ENCODE measurements at places on chromosomes 12 and 14. TPM values are rescaled to one million over a fixed set of nuclear protein-coding genes. Genes with fewer than 3 reads are reported as not detected.
A peak's percentile ranks its signal among the peaks of the same experiment; 100 is the strongest.

GRCh38 chr12:130799051-130799450, 40.0 kb downstream of the STX2 start:
- no peak for DNase-seq

The MGP gene
- not detected for total RNA-seq

The MIS18BP1 gene
- total RNA-seq: 70.2 TPM

DNA sequence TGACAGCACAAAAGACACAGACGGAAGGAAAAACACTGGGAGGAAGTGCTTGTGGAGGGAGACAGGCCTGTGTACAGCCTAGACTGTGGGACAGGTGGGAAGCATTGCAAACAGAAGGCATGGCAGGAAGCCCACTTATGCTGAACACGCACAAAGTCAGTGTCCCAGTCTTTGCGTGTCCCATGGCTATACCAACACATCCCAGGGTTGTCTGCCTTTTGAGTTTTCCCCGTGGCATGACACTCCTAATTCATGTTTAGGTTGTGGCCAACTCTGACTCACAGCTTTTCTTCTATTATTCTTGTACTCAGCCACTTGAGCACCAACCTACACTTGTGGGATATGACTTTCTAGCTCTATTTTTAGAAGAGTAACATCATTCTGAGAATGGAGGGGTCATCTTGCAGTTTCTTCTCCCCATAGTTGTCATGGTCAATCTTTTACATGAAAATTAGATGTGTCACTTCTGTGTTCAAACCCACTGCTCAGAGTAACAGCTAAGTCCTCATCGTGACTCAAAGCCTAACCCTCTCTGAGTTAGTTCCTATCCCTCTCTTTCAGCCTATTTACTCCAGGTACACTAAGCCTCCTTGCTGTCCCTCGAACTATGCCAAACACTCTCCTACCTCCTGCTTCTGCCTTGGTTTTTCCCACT, 27.5 kb upstream of the JPH4 start:
- DNase-seq: no peak

DNA sequence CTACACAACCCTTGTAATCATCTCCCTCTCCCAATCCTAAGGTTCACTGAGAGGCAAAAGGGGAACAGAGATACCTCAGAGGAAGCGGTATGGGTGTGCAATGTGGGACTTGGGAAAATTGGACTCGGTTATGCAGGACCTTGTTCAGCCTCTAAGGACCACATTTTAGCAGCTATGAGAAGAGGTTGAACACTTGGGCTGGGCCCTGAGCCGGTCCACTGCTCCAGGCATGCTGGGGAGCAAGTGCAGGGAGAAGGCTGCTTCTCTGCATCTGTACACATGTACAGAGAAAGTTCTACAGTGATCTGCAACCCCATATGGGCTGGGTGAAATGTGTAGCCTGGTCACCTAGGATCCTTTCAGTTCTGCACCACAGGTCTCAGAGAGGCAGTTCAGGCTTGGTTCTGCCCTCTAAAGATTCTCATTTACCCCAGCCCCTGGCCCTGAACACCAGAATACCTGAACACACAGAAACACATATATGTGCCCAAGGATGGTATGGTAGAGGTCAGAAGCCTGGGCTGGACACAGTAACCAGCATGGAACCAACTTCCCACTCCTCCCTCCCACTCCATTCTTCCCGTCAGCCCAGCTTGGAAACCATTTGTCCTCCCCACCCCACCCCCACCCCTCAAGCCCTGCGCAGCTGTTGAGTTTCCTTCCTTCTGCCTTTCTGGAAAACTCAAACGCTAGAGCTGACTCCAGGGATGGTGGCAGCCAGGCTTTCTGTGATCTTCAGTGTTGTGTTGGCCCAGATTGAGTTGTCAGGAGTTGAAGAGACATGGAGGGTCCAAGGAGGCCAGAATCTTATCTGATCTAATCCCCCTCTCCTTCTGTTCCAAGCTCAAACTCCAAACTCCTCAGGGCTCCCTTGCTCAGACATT, 10.4 kb downstream of the HOXC5 start:
- DNase-seq: no peak

DNA sequence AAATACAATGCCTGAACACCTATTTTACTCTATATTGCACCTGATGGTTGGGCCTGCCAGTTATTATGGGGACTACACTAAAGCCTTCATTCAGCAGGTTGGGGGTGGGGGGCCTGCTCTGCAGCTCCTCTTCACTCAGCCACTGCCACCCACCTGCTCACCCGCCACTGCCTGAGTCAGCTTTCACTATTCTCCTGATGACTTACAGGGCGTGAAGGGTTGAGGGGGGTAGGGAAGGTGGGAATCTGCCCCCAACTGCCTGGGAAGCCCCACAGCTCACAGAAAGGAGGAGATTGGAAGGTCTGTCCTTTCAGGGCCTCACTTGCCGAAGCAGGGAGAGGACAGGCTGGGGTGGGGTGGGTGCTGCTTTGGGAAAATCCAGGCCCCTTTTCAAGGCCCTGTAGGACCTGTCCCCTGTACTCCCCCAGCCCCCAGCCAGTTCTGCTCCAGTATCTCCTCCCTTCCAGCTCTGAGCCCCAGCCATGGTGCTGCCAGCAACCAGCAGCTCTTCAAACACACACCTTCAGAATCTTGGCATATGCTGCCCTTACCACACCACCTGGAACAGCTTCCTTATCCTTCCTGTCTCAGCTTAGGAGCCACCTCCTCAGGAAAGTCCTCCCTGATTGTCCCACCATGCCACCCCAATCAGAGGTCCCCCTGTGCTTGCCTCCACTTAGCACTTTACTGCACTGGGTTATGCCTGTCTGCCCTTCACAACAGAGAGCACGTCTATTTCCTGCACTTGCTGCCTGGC, 33.1 kb downstream of the IRF2BPL start:
- DNase-seq: no peak

- DNase-seq: no peak
Observed at GRCh38 chr12:27549236-27549800, 25.3 kb downstream of the PPFIBP1 start.

DNA sequence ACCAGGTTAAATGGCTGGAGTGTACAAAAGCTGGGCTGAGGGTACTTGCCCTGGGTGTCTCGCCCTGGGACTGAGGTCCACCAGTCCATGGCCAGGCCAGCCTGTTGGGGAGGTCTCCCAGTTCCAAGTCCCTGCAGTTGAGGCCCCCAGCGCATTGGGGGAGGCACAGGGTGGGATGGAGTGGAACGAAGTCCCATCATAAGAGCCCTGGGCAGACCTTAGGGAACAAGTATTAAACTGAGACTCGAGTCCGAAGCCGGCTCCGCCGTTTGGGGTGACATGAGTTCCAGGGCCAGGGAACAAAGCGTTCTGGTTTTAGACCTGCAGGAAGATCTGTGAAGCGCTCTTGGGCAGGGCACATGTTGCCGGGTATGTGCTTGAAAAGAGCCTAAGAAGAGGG, 84.7 kb downstream of the ALG10 start:
- no peak for DNase-seq

- DNase-seq: no peak
Observed at GRCh38 chr14:76098047-76098446, 53.7 kb upstream of the GPATCH2L start.

- no peak for DNase-seq
Observed at GRCh38 chr12:32522331-32523221, 123.2 kb downstream of the FGD4 start.

- no peak for DNase-seq
Observed at GRCh38 chr12:57793920-57794319, 11.3 kb downstream of the TSFM start.

GRCh38 chr12:131586269-131586668, 124.6 kb upstream of the SFSWAP start:
- no peak for DNase-seq

DNA sequence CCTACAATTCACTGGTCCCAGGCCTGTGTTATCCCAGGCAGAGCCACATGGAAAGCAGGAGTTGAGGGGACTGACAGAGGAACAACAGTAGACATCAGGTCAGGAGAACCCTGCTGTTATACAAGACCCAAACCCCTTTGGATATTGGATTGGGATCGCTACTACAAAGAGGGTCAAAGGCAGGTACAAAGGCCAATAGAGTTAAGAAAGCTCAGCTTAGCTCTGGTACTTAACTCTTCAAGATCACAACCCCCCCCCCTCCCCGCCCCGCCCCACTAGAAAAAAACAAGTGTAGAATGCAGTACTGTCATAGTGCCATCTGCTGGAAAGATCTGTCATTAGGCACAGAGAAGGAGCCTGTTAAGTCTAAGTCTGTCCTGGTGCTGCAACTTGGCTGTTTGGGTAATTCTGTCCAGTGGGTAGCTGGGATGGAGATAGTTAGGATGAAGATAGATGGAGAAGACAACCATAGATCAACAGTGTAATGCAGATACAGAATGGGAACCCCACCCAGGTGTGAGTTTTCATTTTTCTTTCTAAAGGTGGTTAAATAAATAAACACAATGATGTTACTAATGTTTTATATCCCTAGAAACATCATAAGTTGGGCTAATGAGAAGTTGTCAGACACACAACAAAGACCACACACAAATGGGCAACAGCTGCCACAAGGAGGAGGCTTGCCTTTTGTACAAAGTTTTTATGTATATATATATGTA, 17.2 kb downstream of the REM2 start:
- peak; percentile 86 for DNase-seq

DNA sequence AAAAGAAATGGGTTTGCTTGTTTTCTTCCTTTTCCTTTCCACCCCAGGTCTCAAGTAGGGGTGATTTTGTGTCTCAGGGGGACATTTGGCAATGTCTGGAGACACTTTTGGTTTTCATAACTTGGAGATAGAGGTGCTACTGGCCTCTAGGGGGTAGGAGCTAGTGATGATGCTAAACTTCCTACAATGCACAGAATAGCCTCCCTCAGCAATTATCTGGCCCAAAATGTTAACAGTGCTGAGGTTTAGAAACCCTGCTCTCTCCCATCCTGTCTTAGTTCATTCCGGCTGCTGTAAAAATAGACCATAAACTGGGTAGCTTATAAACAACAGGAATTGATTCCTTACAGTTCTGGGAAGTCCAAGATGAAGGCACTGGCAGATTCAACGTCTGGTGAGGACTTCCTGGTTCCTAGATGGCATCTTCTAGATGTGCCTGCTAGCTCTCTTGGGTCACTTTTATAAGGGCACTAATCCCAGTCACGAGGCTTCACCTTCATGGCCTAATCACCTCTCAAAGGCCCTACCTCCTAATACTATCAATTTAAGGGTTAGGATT, 7.4 kb upstream of the GAS2L3 start:
- no peak for DNase-seq

- DNase-seq: no peak
Observed at GRCh38 chr14:21219561-21220111, 49.6 kb downstream of the HNRNPC start.

DNA sequence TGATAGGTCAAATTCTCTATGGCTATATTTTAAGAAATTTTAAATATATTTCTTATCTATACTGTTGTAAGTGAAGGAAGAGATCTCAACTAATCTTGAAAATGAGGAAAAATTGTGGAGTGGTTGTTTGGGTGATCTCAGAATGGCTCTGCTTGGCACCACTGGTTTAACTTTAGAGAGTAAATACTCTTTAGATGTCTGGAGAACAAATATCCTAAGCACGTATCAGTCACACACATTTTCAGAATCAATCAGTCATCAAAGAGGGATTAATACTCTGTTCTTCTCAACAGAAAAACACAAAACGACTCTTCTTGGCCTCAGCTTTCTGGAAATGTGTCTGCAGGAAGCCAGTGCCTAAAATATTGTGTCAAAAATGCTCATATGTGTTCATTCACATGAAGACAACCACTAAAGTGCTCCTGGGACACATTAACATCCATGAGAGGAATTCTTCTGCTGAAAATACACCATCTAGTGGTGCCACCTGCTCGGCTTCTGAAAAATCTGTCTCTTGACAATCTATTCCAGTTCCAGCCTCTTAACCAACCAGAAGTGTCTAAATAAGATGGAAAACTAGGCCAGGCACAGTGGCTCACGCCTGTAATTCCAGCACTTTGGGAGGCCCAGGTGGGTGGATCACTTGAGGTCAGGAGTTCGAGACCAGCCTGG, 81.1 kb upstream of the CCDC198 start:
- no peak for DNase-seq

- no peak for DNase-seq
Observed at GRCh38 chr12:51867796-51868428, 19.4 kb upstream of the FIGNL2 start.

- no peak for DNase-seq
Observed at GRCh38 chr12:53862831-53863230, 75.8 kb upstream of the HOXC13 start.

DNA sequence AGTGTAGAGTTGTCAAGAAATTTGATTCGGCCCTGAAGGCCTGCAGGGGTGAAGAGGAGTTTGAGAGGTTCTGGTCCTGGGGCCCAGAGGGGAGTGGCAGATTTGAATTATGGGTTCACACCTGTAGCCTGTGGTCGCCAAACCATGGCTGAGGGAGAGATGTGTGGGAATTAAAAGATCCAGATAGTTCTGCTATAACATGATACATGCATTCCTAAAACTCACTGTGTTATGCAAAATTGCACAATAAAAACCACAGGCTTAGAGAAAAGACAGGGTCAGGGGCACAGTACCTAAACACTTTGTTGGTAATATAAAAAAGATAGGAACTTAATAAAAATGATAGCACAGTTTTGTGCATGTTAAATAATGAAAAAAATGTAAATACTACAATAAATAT, 106.2 kb downstream of the TMEM30B start:
- no peak for DNase-seq

DNA sequence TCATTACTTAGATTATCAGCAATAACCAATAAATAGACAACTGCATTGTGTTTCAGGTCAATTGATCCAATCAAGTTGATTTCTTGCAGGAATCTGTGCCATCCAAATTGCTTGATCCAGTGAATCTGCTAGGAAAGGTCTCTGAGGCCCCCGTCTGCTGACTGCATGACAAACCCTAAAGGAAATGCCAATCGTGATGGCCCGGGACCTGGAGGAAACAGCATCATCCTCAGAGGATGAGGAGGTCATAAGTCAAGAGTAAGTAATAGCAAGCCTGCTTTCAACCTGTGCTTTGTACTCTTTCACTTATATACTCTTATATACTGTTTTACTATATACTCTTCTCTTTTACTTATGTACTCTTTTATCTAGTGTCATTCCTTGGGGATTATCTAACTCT, 1.9 kb downstream of the TTLL5 start:
- no peak for DNase-seq

- no peak for DNase-seq
Observed at GRCh38 chr14:51738754-51739153, 87.0 kb downstream of the FRMD6 start.

The LTBP2 gene
- total RNA-seq: 2.1 TPM

DNA sequence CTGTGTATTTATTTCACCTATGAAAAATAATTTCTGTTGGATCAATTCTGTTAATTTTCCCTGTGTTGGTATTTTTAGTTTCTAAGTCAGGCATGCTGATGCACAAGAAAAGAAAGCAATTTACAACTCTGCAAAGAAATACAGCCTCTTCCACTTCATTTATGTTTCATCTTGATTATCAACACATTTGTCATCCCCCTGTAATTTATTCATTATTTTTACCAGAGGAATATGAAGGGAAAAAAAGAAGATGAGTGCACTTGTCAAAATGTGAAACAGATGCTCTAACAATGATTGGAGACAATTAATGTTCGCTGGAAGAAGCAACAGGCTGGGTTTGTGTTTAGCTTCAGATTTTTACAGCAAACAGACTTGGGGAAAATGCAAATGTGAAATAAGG, 958.5 kb upstream of the SEL1L start:
- no peak for DNase-seq

The TMEM63C gene
- 2.1 TPM for total RNA-seq

All from natural killer cell (primary cell).